ENCODE measurements at places on chromosomes 11 and 22.

GRCh38 chr22:36365020-36365411 is 22.8 kb downstream of the MYH9 start:
- peak; percentile 95 for DNase-seq

GRCh38 chr22:43477966-43478365 is 66.2 kb downstream of the MPPED1 start:
- no peak for DNase-seq

DNA sequence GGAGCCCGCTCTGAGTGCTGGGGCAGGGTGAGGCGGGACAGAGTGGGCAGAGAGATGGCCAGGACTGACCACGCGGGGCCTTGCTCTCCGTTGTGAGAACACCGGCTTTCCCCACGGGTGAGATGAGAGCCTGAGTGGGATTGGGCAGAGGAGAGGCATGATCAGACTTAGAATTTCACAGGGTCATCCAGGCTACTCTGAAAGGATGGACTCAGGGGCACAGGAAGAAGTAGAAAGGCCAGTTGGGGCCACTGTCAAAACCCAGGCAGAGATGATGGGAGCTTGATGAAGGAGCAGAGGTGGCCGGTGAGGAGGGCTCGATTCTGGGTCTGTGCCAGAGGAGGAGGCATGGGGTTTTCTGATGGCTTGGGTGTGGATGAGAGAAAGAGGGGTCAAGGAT is 63.8 kb upstream of the NUP50 start:
- DNase-seq = no peak

GRCh38 chr11:20363500-20364340 is at the start of gene HTATIP2:
TSS of gene HTATIP2 (plus strand) at chr11:20363714. CDS start at chr11:20364238, 524 bp downstream.
- peak; percentile 77 for DNase-seq

- peak; percentile 58 for DNase-seq
Observed at GRCh38 chr11:44775366-44775984, 48.7 kb downstream of the TSPAN18 start.

GRCh38 chr22:35400501-35400790 is 506 bp downstream of the MCM5 start:
- DNase-seq = peak; percentile 21

DNA sequence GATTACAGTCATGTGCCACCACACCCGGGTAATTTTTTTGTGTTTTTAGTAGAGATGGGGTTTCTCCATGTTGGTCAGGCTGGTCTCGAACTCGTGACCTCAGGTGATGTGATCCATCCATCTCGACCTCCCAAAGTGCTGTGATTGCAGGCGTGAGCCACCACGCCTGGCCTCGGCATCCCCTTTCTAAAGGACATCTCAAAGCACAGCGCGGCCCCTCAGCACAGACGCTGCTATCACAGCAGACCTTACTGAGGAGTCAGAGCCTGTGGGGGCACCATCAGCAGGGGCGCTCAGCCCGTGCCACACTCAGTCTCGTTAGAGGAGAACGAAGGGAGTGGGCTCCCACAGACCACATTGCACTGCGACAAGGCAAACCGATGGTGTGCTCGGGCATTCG is 19.4 kb downstream of the CELSR1 start:
- no peak for DNase-seq

DNA sequence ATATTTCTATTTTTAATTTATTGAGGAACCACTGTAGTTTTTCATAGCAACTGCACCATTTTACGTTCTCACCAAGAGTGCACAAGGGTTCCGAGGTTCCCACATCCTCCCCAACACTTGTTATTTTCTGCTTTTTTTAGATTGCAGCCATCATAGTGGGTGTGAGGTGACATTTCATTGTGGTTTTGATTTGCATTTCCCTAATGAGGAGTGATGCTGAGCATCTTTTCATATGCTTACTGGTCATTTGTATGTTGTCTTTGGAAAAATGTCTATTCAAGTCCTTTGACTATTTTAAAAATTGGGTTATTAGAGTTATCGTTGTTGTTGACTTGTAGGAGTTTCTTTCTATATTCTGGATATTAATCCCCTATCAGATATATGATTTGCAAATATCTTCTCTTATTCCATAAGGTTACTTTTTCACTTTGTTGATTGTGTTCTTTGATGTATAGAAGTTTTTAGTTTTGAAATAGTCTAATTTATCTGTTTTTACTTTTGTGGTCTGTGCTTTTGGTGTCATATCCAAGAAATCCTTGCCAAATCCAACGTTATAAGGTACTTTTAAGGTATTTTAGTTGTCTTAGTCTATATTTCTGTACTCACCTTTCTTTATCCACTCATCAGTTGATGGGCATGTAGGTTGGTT is 9.0 kb downstream of the NEAT1 start:
- DNase-seq = peak; percentile 43

DNA sequence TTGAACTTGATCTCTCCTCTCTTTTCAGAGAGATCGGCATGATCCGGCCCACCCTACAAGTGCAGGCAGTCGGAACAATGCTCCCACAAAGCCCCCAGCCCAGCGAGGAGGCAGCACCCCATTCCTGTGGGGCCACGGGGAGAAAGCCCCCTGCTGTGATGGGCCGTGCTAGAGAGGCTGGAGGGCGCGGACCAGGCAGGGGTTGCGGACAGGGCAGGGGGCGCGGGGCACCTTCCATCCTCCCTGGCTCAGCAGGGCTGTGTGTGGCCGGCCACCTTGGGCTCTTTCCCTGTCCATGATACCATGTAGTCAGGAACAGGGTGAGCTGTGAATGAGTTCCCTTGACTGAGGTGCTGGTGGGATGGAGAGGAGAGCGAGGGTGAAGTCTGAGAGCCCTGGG is 379.8 kb downstream of the BRD1 start:
- no peak for DNase-seq

- DNase-seq = no peak
Observed at GRCh38 chr11:36308577-36308976, 12.5 kb downstream of the PRR5L start.

- no peak for DNase-seq
Observed at GRCh38 chr11:109845437-109845836, 247.8 kb upstream of the ZC3H12C start.

DNA sequence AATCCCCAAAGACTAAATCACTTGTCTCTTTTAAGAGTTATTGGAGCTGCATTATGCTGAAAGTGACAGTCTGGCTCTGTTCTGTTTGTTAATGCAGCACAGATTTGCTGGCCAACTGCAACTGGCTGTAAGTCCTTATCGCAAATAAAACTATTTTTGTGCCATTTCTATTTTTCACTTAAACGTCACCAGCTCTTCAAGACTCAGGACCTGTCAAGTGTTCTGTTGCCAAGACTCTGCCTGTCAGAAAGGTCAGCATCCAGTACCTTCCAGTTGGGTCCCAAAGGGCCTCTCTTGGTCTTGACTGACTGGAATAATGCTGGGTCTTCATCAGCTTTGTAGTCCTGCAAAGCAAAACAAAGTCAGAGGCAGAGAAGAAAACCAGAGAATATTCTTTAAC is 45.6 kb downstream of the PITPNB start:
- DNase-seq = no peak

DNA sequence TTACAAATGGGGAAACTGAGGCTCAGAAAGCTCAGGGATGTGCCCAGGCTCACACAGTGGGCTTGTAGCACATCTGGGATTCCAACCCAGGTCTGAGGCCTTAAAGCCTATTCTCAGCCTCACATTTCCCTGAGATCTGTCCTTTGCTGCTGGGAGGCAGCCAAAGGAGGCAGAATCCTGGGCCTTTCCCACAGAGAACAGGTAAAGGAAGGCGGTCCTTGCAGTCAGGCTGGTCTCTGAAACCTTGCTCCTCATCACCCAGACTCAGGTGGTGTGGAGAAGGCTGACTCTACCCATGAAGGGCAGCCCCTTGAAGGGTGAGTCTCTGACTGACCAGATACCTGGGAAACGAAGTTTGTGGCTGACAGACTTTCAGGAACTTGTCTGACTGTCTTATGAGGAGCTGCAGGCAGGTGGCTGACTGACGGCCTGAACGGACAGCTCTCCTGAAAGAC is 7.8 kb downstream of the SLCO2B1 start:
- DNase-seq = no peak

DNA sequence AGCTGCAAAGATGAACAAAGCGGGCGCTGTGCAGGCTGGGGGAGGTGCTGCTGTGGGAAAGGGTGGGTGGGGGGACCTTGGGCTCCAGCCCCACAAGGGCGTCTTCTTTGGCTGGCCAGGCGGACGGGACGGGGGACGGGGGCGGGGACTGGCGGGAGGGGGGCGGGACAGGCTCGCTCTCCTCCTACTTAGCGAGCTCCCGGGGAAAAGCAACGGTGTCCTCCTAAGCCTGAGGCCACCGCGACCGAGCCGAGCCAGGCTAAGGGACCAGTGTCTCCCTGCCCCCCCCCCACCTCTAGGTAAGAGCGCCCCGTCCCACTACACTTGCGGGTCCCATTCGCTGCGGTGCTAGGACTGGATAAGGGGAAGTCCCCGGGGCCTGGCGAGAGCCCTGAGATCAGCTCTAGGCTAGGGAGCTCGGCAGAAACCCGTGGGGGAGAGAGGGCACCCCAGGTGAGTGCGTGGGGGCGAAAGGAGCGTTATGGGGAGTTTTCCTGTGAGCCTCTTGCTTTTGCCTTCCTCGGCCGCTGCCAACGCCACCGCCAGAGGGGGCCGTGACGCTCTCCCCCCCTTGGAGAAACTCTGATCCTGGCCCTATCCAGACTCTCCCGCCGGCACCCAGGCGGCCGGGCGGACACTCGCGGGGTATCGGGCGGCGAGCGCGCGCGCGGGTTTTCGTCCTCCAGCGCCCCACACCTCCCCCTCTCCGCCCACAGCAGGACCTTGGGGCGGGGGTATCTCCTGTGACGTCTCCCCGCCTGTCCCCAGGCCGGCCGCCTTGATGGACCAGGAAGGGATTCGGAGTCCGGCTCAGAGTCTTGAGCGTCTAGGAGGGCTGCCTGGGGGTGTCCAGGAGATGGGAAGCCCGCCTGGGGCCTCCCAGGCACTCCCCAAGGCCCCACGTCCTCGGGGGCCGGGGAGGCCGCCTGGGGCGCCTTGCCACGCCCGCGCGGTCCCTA is at the start of gene PHLDB1:
TSS of gene PHLDB1 (plus strand) at position 215 of the 959 bp plus-strand sequence. CDS start 6,222 bp downstream, outside the sequence.
- peak; percentile 22 for DNase-seq

- DNase-seq = no peak
Observed at GRCh38 chr11:45647329-45647728, 18.1 kb downstream of the CHST1 start.

DNA sequence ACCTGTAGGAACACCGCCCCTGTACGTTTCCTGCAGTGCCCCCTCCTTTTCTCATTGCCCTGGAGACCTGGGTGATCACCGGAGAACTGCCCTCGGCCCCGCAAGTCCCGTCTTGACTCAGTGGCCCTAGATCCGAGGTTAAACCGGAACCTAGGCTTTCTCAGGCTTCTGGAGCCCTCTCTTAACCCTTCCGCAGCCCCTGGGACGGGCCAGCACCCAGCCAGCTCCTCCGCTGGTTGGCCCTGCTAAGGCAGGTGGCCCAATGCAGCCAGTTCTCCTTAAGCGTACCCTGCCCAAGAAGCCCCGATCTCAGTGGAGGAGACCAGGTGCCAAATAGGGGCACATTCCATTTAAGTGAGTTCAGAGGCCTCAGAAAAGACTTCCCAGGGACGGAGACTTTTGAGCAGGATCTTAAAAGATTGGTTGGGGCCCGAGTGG is 776 bp downstream of the NLRX1 start:
- DNase-seq = peak; percentile 54

GRCh38 chr11:20627701-20628100 is 28.3 kb downstream of the SLC6A5 start:
- no peak for DNase-seq

All from activated CD4-positive, alpha-beta T cell treated with anti-CD3 and anti-CD28 coated beads, Interleukin-2, Interleukin-4, amounts not matched to agents 100 ng/mL and 50 ng/mL, durations not matched to agents 16 hours and 8 hours (primary cell).